ENCODE measurements at places on chromosomes 7 and 10.

GRCh38 chr10:22494007-22494406, 148.7 kb downstream of the SPAG6 start:
- no peak for DNase-seq

GRCh38 chr7:22860337-22860736, 37.7 kb upstream of the TOMM7 start:
- no peak for DNase-seq

DNA sequence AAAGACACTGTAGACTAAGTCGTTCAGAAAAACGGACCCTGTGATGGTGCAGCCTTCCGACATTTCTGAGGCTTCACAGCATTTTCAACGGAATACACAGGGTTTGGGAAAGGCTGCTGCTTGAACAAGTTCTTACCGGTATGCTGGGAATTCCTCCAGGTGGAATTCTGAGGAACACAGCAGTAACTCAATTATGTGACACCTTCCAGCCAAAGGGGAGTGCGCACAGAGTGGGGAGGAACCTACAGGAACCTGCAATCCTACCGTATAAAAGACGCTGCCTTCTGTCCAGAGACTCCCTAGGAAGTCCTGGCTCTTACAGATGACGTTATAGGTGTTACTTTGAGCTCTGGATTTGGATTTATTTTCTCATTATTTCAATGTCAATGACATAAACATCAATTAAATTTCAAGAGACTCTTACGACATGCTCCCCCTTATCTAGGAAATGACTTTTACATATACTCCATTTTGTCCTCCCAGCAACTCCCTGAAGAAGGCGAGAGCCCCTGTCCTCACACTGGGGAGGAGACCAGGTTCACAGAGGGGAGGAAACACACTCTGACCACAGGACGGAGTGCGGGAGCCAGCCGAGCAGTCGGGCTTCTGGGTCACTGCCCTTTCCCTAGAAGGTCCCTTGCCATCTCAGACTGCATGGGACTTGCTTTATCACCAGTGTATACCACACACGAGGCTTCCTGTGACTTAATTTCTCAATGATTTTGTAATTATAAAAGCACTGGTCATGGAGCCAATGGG, 27.9 kb downstream of the VIPR2 start:
- no peak for DNase-seq

DNA sequence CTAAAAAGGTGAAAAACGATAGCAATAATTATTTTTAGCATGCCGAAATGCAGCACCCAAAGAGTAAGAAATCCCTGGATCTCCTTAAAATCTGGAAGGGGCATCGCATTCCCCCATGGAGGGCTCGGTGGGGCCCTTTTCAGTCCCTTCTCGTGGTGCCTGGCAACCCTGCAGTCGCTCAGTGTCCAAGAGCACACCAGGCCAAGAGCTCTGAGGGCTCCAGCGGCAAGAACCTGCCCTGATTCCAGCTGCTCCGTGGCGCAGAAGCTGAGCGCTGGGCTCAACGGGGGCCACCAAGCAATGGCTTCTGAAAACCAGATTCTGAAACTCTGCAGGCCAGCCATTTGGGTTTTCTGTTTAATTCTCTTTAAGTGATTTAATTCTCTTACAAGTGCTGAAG, 131.2 kb downstream of the PRKAG2 start:
- DNase-seq, result no peak

DNA sequence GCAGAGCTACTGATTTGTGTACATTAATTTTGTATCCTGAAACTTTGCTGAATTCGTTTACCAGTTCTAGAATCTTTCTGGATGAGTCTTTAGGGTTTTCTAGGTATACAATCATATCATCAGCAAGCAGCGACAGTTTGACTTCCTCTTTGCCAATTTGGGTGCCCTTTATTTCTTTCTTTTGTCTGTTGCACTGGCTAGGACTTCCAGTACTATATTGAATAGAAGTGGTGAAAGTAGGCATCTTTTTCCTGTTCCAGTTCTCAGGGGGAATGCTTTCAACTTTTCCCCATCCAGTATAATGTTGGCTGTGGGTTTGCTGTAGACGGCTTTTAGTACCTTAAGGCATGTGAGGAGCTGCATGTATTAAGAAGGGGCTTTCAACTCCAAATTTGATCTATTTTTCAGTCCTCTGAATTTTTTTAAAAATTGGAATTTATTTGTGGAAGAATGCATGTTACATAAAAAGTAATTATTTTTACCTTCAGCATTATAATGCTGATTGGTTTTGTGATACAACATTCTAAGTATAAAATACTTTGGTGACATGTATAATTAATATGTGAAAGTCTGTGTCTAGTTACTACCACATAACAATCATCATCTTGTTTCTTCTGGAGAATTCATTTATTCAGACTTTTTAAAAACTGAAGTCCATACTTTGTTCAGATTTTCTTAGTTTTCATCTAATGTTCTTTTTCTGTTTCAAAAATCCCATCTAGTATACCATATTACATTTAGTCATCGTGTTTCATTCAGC, 49.6 kb downstream of the CPED1 start:
- DNase-seq, result no peak

GRCh38 chr10:13056456-13057077, 43.4 kb upstream of the OPTN start:
- peak; percentile 39 for DNase-seq

- peak; percentile 26 for DNase-seq
Measured at GRCh38 chr7:71846160-71846559, 566.0 kb downstream of the CALN1 start.

- no peak for DNase-seq
Measured at GRCh38 chr10:43781480-43782361, 133.0 kb upstream of the ZNF32 start.

DNA sequence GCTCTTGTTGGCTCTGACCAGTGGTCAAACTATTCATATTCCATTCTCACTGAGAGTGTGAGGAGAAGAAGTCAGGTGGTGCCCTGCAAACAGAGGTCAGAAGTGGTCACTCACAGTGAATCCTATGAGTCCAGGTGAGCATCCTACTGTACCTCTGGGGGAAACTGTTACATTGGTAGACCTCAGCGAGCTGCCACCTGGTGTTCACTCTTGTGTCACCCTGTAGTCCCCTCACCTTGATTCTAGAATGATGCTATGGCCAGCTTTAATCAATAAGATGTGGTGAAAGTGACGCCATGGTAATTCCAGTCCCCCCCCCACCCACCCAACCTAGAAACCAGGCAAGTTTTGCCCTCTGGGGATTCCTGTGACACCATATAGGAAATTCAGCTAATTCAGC, 1.2 kb upstream of the AMPH start:
- DNase-seq, result no peak

- no peak for DNase-seq
Measured at GRCh38 chr10:128574581-128575210, 448.5 kb upstream of the MKI67 start.

DNA sequence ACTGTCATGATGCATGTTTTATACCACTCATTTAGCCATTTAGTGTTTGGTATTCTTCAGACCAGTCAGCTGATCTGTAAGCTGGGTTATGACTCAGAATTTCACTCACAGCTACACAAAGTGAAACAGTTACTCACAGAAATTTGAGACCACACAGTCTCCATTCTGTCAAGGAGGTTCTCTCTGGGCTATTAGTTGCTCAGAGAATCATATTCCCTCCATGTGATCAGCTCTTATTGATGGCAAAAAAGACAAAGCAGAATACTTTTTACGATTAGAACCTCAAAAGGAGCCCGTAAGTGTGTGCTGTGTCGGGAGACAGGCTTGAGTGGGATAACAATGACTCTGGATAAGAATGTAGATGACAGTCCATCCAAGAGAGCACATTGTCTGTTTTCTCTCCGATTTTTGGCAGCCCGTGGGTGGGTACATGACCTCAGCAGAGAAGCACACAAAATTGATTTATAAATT, 277.6 kb upstream of the SORCS1 start:
- DNase-seq, result no peak

DNA sequence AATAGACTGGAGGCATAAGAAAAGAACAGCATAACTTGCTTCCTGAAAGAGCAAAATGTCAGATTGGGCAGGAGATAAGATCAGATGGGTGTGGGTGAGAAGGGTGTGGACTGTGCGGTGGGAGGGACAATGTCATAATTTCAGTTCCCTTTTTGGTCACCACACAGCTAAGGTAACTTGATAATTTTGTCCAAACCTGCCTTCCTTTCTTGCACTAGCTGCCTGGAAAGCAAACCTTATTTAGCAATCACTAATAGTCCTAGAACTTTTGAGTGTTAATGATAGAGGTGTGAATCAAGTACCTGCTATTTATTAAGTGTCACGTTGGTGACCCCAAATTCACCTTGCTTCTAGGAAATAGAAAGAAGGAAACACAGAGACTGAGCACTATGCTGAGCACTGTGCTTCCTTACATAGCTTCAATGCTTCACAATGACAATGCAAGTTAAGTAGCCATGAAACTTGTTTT, 72.4 kb upstream of the SP4 start:
- DNase-seq, result no peak

DNA sequence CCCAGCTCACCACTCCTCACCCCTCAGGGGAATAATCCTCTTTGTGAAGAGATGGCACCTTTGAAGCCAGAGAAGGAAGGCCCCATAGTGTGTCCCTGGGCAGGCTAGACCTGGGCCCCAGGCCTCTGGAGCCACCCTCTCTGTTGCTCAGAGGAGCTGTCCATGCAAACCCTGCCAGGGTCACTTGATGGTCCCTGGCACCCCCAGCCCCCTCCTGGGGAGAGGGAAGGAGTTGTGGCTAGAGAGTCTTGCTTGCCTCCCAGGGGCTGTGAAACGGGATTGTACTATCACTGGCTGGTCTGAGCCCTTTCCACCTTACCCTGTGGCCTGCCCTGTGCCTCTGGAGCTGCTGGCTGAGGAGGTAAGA, 5.8 kb downstream of the GHRHR start:
- no peak for DNase-seq

- no peak for DNase-seq
Measured at GRCh38 chr7:111593343-111593742, 31.1 kb upstream of the IMMP2L start.

DNA sequence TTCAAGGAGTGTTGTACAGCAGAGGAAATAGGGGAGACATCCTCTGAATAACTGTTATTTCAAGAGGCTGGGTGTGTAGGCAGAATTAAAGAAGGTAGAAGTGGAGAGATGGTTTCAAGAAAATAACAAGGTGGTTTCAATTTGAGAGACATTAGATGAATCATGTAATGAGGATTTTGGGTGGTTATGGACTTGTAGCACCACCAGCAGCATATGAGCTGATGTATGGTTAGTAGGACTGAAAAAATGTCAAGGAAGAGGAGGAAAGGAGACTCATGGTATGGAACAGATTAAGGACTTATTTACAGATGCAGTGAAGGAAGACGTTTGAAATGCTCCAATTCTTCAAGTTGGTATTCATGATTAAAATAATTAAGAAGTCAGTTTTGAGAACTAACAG, 166.2 kb downstream of the EXOC4 start:
- DNase-seq, result no peak

DNA sequence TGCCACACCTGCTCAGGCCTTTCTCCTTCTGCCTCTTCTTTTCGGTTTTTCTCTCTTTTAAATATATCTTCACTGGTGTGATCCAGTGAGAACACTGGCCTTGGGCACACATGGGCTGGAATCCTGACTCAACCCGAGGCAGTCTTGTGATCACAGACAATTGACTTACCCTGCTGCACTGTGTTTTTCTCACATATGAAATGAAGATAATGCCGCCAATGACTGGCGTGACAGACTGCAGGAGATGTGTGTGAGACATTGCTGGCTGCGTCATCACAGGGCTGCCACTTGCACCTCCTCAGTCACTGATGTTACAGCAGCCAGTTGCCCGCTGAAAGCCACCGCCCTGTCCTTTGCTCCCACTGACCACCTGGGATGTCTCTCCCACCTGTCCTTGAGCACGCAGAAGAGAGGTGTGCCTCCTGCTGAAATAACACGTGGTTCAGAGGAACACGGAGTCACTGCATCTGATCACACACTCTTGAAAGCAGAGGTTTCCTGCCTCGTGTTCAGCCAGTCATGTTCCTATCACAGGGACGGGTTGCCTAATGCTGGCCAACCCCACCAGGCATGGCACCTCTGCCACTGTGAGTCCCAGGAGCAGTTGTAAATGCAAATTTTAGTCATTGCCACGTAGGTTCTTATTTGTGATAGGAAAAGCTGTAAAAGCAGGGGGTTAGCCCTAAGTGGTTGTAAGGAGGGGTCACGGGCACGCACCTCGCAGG, 124.6 kb upstream of the LANCL2 start:
- DNase-seq, result no peak
